Amniotic epithelial cell (primary cell): ENCODE measurements at places on chromosomes 16 and 17.

GRCh38 chr17:77323413-77324171 is 182.8 kb downstream of the SEC14L1 start:
- peak; percentile 70 for DNase-seq

- DNase-seq = no peak
These were observed at the start of gene TERB1 for GRCh38 chr16:66801320-66802105. Gene TERB1, minus strand, starts transcription at chr16:66801584. Its CDS starts 4,786 bp downstream, at chr16:66796798.

DNA sequence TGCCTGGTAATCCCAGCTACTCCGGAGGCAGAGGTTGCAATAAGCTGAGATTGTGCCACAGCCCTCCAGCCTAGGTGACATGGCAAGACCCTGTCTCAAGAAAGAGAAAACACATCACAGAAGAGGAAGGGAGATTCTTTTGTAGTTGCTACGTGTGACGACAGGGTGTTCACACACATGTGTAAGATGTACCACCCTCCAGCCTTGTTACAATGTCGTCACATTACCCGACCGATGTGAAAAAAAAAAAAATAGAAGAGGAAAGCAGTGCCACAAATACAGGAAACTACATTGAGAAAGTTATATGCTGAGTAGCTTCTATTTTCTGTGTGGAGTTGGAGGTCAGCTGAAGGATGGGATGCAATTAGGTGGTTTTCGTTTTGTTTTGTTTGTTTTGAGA is 56.0 kb downstream of the CLUH start:
- no peak for DNase-seq

DNA sequence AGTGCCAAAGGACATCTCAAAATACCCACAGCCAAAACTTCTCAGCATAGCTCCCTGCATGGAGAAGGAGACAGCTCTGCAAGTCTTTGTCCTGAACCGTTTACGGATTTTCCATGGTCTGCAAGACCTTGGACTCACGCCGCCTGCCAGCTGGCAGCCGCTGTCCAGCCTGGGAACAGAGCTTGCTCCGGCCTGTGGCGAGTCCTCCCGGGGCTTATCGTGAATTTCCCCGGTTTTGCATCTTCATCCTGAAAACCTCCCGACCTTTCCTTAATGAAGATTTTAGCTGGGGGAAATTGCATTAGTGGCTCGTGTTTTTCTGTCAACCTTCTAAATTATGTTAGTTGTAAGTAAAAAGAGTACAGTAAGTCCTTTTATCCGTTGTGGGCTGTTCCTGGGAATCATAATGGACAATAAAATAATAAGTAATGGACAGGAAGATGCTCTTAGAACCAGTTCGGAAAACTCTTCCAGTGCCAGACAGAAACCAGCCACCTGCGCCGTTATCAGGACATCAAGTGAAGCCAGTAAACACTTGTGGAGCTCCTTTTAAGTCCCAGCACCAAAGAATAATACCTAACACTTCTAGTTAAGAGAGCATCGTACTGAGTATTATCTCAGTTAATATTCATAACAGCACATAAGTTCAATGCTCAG is 112.4 kb upstream of the NOL11 start:
- DNase-seq = no peak

DNA sequence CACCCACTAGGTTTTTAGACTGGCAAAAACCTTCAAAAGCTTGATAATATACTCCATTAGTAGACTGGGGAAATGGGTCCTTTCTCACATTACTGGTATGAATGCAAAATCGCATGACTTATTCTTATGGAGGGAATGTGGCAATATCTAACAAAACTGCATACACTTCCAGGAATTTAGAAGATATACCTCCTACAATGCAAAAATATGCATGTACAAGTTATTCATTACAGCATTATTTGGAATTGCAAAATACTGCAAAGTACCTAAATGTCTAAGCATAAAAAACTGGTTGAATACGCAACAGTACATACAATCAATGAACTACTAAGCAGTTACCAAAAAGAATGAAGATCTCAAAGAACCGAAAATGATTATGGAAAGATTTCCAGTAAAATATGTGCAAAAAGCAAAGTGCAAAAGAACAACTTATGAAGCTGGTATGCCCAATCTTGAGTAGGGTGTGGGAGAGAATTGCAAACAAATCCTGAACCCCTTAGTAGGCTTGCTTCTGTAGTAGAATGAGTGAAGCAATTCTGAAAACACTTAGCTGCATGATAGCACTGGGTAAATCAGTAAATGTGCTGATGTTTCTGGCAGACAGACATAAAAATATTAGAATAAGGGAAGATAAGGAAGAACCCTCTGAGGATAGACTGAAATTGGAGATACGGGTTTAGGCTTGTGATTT is 180.1 kb downstream of the PARN start:
- peak; percentile 83 for DNase-seq

GRCh38 chr17:30832438-30833124 is 815 bp downstream of the ATAD5 start:
- no peak for DNase-seq

DNA sequence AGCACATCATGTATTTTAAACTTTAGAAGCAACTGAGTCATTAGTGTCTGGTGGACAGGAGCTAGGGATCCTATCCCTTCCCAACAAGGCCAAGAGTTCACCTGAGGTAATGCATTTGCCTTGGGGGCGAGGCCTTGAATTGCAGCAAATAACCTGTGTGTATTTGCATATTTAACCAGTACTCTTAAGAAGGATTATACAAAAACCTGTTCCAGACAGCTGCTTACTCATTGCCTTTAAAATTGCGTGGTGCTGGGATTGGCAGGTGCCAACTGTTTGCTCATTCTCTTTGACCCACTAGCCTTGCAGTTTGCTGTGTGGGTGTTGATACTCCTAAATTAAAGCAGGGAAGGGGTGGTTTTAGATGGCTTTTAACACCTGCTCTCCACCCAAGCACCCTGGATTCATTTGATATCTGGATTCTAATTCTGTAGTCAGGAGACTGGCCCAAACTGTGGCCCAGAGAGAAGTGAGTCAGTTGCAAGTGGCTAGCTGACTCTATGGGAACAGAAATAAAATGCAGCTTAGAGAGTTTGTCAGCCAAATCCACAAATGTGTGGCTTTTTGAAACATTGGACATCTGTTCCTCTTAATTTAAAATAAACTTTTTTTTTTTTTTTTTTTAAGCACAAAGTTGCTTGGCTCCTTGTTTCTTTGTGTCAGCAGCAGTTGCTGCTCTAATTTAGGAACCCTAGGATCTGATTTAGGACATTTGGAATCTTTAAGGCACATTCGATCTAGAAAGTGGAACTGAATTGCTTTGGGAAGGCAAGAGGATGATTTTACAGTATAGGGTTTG is 46.9 kb downstream of the TUBD1 start:
- DNase-seq = peak; percentile 92

DNA sequence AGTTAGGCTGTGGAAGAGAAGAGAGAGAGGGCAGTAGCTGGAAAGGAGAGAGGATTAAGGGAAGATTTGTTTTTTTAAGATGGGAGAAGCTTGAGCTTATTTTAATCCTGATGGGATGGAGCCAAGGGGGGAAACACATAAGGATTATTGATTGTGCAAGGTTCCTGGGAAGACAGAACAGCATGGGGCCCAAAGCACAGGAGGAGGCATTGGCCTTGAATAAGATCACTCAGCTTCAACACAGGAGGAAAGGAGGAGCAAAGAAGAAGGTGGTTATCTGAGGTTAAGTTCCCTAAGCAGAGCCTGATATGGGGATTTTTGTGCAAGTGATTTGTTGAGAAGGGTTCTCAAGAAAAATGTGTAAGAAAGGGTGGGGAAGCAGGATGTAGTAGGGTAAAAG is 169.8 kb downstream of the ABCC12 start:
- DNase-seq = no peak

DNA sequence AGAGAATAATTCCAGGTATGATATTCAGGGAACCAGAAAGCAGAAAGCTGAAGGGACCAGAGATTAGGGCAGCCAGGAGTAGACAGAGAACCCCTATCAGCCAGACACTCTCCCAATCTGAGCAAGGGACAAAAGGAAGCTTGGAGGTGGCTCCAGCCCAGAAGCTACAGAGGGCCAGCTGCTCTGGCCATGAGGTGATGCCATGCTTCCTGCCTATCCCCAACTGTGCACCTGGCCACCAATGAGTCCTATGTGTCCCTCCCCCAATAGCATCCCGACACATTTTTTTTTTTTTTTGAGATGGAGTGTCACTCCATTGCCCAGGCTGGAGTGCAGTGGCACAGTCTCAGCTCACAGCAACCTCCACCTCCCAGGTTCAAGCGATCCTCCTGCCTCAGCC is 30.0 kb downstream of the NSMCE1 start:
- DNase-seq = no peak

GRCh38 chr16:83940630-83941378 is 12.2 kb upstream of the OSGIN1 start:
- no peak for DNase-seq

DNA sequence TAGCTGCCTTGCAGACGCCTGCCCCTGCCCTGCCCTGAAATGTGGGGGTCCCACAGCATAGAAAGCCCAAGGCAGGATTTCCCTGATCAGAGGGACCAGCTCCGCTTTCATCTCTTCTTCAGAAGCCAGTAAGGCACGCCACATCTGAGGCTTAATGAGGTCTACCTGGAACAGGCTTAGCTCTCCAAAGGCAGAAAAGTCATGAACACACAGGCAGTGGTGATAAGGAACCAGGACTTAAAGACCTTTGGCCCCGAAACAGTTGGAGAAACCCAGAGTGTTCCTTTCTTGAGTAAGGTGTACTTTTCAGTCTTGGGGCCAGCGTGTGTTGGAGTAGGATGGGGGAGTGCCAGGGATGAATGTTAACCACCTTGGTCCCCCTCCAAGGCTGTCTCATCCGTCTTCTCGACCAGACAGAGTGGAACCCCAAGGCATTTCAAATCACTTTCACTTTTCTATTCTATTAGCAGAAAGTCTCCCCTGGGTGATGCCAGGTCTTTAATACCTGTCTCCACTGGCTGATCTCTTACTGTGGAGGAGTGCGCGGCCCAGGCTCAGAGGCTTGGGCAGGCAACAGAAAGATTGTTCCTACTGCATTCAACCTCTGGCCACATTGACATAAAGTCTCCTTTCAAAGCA is 43.9 kb downstream of the TMEM186 start:
- peak; percentile 19 for DNase-seq

- DNase-seq = no peak
These were observed 27.6 kb downstream of the MXRA7 start for GRCh38 chr17:76683011-76683755.

DNA sequence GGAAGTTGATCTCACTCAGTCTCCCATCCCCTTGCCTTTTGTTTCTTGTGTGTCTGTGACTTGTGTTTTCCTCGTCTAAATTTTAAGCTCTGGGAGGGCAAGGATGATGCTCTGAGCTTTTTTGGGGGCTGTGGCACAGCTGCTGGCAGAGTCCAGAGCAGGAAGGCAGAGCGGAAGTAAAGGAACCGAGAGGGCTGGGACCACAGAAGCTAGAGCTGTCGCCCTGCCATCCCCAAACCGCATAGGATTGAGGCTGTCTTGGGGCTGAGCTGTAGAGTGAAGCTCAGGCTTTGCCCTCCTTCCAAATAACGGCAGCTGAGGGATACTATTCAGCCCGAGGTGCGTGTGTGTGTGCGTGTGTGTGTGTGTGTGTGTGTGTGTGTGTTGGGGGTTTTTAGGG is 3.8 kb upstream of the DNAH2 start:
- no peak for DNase-seq

DNA sequence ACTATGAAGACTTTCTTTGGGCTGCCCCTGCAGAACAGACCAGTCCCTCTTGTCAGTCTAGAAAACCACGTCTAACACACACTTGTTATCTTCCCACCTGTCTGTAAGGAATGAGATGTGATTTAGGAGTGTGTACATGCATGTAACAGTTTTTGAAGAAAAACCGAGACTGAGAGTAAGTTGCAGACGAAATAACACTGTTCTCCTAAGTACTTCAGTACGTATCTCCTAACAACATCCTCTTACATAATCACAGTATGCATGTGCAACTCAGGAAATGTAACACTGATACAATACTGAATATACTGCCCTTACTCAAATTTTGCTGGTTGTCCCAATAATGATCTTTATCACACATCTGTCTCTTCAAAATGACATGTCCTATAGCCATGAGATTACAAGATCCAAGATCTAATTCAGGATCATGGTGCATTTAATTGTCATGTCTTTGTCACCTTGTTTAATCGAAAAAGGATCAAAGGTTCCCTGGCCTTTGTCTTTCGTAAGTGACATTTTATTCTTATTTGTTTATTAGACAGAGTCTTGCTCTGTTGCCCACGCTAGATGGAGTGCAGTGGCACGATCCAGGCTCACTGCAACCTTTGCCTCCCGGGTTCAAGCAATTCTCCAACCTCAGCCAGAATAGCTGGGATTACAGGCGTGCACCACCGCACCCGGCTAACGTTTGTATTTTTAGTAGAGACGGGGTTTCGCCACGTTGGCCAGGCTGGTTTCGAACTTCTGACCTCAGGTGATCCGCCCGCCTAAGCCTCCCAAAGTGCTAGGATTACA is 25.6 kb downstream of the CREBBP start:
- DNase-seq = peak; percentile 74

- no peak for DNase-seq
These were observed 49.1 kb downstream of the KATNIP start for GRCh38 chr16:27598931-27599565.

DNA sequence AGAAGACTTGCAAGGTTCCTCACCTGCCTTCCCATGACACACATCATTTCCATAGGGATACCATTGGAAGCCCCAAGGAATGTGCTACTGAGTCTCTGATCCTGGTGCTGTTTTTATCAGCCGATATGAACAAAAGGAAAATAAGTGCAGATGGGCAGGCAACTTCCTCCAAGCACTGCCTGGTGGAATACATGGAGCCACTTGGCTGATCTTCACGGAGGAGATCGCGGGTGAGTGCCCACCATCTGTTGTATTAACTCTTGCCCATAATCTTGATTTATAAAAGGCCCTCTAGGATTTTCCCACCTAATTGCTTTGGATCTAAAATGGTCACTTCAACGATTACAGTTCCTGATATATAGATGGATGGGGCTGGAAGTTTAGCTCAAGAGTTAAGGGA is 24.7 kb upstream of the CDRT15 start:
- DNase-seq = no peak

DNA sequence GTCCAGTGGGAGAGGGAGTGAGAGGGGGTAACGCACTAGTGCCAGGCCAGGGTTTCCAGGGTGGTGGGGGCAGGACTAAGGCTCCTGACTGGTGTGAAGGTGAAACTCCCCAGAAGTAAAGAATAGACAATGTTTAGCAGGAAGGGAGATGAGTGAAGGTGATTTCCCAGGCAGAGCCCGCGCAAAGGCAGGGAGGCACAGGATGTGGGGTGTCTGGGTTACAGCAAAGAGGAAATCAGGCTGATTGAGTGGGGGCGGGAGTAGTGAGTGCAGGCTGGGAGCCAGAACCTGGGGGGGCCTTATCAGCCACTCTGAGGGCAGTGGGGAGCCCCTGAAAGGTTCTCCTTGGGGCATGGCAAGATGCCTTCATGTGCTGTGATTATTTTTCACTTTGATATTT is 167.5 kb downstream of the UTP18 start:
- no peak for DNase-seq

- no peak for DNase-seq
These were observed 44.6 kb downstream of the RAI1 start for GRCh38 chr17:17725752-17726457.

DNA sequence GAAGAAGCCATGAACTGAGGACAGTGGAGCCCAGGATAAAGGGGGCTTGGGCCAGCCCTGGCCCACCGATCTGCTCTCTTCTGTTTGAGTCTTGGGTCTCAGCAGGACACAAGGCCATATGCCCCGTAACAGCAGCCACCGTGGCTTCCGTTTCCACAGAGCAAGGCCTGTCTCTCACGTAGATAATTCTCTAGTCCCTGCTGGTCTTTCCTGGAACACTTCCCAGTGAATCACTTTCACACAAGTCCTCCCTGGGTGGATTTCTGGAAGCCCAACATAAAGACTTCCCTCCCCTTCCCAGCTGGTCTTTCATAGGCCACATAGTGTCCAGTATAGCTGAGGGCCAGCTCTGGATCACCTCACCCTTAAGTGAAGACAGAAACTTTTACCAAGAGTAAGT is 19.9 kb upstream of the C16orf78 start:
- no peak for DNase-seq

- DNase-seq = peak; percentile 68
These were observed 33.7 kb downstream of the IST1 start for GRCh38 chr16:71929048-71929447.
